ENCODE measurements at places on chromosomes 4 and X.
A peak's percentile ranks its signal among the peaks of the same experiment; 100 is the strongest.

DNA sequence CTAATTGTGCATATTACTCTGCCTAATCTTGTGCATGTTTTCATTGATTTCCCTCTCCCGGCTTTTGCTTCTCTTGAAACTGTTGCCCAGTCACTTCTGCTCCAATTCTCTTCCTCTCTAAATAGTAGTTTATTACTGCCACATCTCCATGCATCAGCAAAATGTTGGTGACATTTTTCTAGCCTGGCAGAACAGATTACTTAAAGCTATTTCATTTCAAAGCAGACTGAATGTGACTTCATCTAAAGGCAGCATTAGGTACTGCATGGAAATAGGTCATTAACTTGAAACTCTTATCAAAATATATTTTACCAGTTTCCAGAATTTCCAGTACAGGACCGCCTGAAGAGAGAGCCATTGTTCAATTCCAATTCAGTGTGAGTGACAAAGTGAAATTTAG, 52.4 kb downstream of the HPGDS start:
- DNase-seq, result no peak

DNA sequence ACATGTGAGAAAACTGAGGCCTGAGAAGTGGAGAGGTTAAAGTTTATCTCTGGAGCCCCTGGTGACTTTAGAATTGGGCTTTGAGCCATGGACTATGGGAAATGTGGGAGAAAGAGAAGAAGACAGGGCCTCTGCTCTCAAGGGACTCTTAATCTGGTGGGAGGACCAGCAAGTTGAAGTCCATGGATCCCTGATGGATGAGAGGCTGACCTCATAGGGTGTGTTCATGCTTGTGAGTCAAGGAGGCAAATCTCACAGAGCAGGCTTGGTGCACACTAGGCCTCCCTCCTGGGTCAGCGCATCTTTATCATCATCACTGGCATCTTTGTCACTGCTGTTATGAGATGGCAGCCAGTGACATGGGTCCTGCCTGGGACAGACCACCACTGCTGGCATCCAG, 211.9 kb downstream of the AFAP1 start:
- no peak for DNase-seq

DNA sequence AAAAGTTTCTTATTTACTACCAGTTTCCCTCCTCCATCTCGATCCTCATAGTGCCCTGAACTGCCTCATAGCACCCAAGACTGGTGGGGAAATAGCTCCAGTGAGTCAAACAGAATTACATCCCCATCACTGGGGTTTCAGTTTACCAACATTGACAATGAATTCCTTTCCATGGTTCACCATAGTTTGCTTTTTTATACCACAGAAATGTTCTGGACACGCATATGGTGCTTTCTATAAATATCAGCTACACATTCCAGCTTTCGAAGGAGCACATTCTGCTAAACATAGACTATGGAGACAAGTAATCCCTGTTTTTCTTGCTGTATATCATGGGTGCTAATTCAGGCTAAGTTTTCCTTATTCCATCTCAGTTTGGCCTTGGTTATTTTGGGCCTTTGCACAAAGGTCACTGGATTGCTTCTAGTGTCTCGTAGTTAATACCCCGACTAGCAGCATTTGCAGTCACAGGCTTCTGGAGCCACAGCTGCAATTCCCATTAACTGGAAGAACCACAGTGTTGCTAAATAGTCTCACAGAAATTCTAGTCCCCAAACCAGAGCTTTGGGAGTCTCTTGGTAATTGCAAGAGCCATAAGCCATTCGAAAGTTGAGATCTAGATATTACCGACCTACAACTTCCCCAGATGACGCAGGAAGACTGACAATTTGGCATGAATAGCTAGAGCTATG, 53.4 kb upstream of the TRPC3 start:
- DNase-seq, result no peak

- DNase-seq, result no peak
Observed at GRCh38 chr4:537436-538264, 38.4 kb downstream of the TMEM271 start.

DNA sequence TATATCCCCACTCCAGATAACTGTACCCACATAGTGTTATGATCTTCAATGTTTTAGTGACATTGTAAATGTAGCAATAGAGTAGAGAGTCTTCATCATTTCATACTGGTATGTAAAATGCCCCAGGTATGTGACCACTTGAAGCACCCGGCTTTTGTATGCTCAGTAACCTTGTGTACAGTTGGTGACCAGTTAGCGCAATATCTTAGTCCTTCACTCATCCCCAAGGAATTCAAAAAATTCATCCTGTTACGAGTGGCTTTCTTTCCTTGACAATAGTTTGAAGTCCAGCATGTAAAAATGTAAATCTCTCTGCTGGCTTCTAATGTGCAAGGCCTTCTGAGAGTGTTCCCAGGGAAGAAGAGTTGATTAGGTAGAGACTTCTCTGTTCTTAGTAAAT, 145.6 kb downstream of the ARX start:
- DNase-seq, result no peak

DNA sequence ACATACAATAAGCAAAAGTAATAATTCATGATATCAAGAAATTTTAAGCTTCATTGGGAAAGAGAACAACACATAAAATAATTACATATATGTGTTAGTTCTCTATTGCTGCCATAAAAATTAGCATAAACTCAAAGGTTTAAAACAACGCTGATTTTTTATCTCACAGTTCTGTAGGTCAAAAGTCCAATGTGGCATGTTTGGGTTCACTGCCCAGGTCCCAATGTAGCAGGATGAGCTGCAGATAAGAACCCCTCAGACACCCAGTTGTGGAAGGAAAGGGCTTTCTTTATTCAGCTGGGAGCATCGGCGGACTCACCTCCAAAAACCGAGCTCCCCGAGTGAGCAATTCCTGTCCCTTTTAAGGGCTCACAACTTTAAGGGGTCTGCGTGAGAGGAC, 13.1 kb upstream of the MAGEB16 start:
- no peak for DNase-seq

- no peak for DNase-seq
Observed at GRCh38 chr4:88585917-88586316, 6.4 kb upstream of the HERC3 start.

GRCh38 chrX:130834149-130834548, 68.9 kb downstream of the ENOX2 start:
- no peak for DNase-seq

GRCh38 chrX:42242004-42242403, 318.6 kb upstream of the CASK start:
- no peak for DNase-seq

- DNase-seq, result no peak
Observed at GRCh38 chr4:78361621-78362120, 189.9 kb upstream of the ANXA3 start.

- no peak for DNase-seq
Observed at GRCh38 chr4:77826275-77826674, 7.1 kb upstream of the CNOT6L start.

- no peak for DNase-seq
Observed at GRCh38 chrX:140087875-140088274, 122.6 kb upstream of the CXorf66 start.

- no peak for DNase-seq
Observed at GRCh38 chrX:154353172-154353843, 21.1 kb downstream of the FLNA start.

- no peak for DNase-seq
Observed at GRCh38 chrX:39459204-39459603, 638.6 kb downstream of the BCOR start.

DNA sequence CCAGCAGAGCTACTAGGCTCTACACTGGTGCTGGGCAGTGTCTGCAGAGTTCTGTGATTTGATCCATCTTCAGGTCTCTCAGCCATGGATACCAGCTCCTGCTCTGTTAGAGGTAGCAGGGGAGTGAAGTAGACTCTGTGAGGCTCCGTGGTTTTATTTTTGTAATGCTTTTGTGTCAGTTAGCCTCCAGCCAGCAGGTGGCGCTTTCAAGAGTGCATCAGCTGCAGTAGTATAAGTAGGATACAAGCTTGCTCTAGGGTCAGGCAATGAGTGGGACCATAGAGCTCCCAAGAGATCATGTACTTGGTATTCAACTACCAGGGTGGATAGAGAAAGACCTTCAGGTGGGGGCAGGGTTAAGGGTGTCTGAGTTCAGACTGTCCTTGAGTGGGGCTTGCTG, 362.5 kb upstream of the TRAM1L1 start:
- no peak for DNase-seq

- DNase-seq, result no peak
Observed at GRCh38 chr4:52612341-52612740, 46.8 kb downstream of the USP46 start.

DNA sequence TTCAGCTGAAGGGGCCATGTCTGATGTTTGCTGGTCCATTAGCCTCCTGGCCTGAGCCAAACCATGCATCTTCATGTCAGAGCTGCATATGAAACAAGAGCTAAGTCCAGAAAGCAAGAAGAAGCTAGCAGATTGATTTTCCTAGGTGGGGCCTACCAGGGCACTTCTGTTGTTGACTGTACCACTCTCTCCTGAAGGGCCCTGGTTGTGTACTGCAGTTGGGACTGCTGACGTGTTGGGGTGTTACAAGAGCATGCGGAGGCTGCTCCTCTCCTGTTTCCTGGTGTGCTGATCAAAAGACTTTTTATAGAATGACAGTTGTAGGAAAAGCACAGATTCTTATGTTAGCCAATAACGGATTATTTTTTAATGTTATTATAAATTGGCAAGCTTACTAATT, 145.1 kb downstream of the TBL1X start:
- DNase-seq, result no peak

- DNase-seq, result no peak
Observed at GRCh38 chr4:84099599-84099998, 399.5 kb downstream of the NKX6-1 start.

- no peak for DNase-seq
Observed at GRCh38 chr4:24560868-24561368, 23.4 kb downstream of the DHX15 start.

- peak; percentile 15 for DNase-seq
Observed at GRCh38 chr4:41882625-41883347, 52.4 kb upstream of the TMEM33 start.

DNA sequence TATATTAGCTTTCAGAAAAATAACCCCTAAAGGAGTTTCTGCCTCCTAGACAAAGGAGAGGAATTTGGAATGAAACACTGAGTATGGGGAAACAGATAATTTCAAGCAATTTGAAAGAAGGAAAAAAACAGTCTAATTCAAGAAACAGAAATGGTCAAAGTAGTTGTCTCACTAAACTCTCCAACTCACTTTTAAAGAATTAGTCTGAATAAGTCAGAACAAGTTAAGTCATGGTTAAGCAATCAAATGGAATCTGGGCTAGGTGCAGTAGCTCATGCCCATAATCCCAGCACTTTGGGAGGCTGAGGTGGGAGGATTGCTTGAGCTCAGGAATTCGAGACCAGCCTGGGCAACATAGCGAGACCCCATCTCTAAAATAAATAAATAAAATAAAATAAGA, 95.7 kb upstream of the GRIA3 start:
- no peak for DNase-seq

GRCh38 chrX:135396109-135396508, 25.6 kb upstream of the SMIM10L2A start:
- DNase-seq, result no peak

GRCh38 chrX:79065696-79066095, 78.8 kb upstream of the GPR174 start:
- no peak for DNase-seq

DNA sequence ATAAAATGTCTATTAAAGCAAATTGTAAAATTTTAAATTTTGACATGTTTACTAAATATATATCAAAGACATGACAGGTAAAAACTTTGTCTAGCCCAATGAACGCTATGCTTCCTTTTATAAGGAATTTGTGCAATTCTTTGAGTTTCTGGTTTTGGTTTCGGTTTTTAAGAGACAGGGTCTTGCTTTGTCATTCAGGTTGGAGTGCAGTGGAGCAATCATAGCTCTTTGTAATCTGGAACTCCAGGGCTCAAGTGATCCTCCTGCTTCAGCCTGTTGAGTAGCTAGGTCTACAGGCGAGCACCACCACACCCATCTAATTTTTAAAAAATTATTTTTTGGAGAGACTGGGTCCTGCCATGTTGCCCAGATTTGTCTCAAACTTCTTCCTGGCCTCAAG, 60.7 kb downstream of the BLTP1 start:
- no peak for DNase-seq

DNA sequence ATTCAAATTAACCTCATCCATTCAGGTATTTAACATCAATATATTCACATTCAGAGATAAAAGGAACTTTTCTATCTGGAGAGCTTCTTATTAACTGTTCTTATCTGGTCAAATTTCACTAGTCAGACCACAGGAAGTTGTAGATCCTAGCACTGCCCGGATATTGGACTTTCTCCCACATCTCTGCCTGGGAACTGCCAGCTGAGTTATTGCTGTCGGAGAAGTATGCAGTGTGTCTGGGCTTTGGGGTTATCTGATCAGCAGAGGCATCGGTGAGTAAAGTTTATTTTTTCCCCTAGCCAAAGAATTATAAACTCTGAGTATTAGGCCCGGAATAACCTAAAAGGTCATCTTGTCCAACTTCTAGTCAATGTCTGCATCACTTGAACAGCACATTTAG, 45.1 kb downstream of the OR13H1 start:
- no peak for DNase-seq

- no peak for DNase-seq
Observed at GRCh38 chr4:103397541-103397940, 199.4 kb upstream of the CENPE start.

- no peak for DNase-seq
Observed at GRCh38 chrX:49193542-49193964, 6.4 kb downstream of the SYP start.

GRCh38 chr4:107247738-107248137, 211.6 kb upstream of the DKK2 start:
- no peak for DNase-seq

GRCh38 chr4:110963662-110964280, 340.9 kb upstream of the PITX2 start:
- no peak for DNase-seq

DNA sequence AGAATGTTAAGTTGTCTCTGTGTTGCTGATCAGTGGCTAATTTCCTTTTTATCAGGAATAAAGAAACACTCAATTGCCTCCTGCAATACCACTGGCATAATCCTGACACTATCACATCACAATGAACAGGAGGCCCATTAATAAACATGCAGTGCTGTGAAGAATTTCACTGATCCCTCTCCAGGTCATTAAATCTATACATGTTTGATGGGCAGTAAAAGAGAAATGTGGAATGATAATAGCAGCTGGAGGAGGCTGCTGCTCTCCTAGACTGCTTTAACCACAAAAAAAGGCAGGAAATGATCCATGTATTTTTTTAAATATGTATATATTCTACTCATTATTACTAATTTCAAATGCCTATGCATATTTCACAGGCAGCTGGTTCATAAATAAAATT, 202.1 kb downstream of the CENPC start:
- no peak for DNase-seq

DNA sequence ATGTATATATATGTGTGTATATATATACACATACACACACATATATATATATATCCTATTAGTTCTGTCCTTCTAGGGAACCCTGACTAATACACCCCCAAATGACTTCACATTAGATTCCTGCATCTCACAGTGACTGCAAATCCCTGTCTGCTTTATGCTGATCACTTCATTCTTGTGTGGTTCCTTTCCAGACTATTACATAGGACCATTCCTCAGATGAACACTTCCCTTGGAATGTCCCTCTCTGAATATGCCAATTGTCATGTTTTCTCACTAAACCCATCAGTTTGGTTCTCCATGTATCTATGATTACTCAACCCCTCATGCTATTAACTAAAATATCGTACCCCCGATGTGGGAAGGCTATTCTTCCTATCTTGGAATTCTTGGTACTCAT, 605.2 kb upstream of the NR3C2 start:
- no peak for DNase-seq

Measured in prostate gland (tissue), 2 donors.